ENCODE measurements at places on chromosomes 16 and 17.

DNA sequence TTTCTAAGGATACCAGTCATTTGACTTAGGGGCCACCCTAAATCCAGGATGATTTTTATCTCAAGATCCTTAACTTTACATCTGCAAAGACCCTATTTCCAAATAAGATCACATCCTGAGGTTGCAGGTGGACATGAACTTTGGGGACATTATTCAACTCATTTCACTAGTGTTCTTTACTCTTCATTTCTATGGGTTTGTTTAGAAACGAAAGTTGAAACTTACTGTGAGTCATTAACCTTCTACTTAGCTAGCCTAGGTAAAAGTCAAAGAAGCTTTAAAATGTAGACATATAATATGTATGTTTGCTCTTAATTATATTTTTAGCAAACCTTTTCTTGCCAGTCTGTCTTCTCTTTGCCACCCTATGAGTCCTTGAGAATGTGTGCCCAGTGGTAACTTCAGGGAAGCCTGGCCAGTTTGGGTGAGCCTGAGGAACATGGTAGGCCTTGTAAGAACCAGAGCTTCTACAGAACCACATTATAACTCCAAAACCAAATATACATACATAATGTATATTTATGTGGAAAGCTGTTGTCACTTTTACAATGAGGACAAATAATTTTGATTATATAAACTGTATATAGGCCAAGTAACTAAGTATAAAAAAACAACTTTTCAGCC is 38.4 kb downstream of the BPTF start:
- DNase-seq = no peak

DNA sequence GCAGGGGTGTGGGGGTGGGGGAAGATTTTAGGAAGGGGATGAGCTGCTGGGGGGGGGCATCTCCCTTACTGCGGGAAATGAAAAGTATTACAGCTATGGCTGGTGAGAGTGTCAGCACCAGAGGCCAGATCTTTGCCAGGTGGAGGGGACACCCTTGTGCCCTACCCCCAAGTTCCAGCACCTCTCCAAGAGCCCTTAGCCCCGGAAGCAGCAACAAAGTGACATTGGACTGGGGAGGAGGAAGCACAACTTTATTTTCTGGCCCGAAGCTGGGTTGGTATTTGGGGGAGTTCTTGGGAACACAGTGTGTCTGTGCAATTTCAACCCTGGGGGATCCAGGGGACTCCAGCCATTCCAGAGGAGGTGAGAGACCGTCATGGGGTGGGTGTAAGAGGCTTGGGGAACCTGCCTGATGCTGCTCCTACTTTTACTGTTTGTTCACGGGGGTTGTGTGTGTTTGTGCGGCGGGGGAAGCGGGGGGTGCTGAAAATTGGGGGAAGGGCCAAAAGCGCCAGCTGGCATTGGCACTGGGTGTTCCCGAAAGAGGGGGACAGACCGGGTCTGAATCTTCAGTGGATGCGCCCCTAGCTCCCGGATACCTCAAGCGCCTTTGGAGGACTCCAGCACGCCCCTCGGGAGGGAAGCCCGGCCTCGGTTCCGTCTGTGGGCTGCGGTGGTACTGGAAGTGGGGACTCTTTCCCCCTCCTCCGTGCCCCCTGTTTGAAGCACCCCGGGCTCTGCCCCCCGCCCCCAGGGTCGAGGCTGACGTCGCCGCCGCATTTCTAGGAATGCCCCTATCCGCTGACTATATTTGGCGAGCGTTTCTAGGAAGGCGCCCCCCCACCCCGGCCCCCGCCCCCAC is 230.3 kb downstream of the MRTFB start:
- no peak for DNase-seq

DNA sequence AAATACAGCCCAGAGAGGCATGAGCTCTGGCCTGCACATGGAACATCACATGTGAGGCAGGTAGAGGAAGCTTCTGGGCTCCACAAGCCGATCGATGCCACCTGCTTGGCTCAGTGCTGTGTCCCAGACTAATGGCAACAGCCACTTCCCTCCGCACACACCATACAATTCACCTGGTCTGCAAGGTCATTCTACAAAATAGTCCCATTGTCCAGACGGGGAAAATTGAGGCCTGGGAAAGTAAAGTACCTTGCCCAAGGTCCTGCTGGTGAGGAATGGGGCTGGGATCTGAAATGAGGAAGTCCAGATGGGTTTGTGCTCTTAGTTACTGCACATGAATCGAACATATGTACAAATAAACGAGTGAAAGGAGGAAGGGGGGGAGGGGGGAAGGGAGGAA is 88.0 kb downstream of the LITAF start:
- no peak for DNase-seq

GRCh38 chr17:29561554-29562517 is 5.0 kb downstream of the ABHD15 start:
- no peak for DNase-seq

- DNase-seq = no peak
Observed at GRCh38 chr17:60224064-60224463, 74.3 kb downstream of the CA4 start.

GRCh38 chr17:8986295-8986694 is 20.8 kb upstream of the PIK3R5 start:
- DNase-seq = no peak

GRCh38 chr17:17757956-17758845 is 76.9 kb downstream of the RAI1 start:
- no peak for DNase-seq

- DNase-seq = no peak
Observed at GRCh38 chr16:89052191-89052889, 41.3 kb upstream of the ACSF3 start.

GRCh38 chr16:64406770-64407181 is 715.1 kb downstream of the CDH11 start:
- no peak for DNase-seq

- DNase-seq = no peak
Observed at GRCh38 chr17:50638966-50639713, 4.5 kb downstream of the ABCC3 start.

- no peak for DNase-seq
Observed at GRCh38 chr16:83004868-83005652, 378.3 kb downstream of the CDH13 start.

DNA sequence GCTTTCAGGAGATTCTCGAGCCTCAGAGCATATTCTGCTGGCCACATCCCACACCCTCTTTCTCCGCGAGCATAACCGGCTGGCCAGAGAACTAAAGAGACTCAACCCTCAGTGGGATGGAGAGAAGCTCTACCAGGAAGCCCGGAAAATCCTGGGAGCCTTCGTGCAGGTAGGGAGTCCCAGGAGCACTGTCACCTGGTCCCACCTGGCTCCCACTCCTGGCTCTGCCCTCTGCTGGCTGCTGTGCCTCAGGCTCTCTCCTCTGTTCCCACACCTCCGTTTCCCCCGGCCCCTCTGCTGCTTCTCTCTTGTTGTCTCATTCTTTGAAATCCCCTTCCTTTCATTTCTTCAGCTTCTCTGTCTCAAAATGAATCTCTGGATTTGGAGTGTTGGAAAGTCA is 16.4 kb downstream of the LPO start:
- DNase-seq = no peak

GRCh38 chr17:69733171-69734012 is 318.9 kb downstream of the MAP2K6 start:
- DNase-seq = no peak

GRCh38 chr17:45775148-45775547 is 9.0 kb upstream of the CRHR1 start:
- DNase-seq = no peak

DNA sequence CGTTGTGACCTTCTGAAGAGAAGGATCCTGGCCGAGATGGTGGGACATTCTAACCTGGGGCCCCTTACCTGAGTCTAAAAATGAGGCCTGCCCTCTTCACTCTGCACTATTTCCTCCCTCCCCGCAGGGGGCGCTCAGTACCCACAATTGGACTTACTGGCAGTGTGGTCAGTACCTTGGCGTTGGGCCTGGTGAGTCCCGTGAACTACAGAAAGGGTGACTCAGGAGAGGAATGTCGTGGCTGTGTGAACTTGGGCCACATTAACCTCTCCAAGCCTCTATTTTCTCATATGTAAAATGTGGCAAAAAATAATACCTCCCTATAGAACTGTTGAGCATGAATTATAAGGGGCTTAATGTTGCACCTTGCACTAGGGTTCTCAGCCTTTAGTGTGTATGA is 3.9 kb downstream of the RSAD1 start:
- DNase-seq = peak; percentile 61

- DNase-seq = no peak
Observed at GRCh38 chr16:73204359-73205152, 156.6 kb upstream of the ZFHX3 start.

GRCh38 chr16:58495521-58496331 is 4.2 kb upstream of the NDRG4 start:
- DNase-seq = no peak

DNA sequence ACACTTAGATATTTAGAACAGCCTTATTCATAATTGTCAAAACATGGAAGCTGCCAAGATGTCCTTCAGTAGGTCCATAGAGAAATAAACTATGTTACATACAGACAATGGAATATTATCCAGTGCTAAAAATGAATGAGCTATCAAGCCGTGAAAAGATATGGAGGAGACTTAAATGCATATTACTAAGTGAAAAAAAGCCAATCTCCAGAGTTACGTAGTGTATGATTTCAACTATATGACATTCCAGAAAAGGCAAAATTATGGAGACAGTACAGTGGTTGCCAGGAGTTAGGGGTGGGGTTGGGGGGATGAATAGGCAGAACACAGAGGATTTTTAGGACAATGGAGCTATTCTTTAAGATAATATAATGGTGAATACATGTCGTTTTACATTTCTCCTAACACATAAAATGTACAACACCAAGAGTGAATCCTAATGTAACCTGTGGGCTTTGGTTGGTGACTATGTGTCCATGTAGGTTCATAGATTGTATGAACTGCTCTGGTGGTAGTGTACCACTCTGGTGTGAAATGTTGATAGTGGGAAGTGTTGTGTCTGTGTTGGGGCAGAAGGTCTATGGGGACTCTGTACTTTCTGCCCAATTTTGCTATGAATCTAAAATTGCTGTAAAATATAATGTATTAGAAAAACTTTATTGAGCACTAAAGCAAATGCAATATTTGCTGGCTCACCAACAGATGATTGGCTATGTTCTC is 122.6 kb downstream of the USP22 start:
- no peak for DNase-seq

GRCh38 chr17:68290268-68290954 is 516 bp downstream of the SLC16A6 start:
- DNase-seq = no peak

DNA sequence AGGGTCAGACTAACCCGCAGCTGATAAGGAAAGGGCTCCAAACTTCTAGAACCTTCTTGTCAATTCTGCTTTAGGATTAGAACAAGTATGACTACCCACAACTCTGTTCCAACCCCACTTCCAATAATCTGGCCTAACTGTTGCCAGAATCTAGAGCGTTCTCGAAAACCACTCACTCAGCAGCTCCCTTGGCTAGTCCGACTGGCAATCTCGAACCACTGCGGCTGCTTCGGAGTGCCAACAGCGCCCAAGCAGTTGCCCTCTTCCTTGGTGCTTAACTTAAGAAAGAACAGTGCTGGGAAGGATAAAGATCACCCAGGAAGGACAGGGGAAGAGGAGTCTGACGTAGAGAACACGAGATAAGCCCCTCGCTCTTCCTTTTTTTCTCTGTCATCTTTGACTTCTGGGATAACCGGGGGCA is 818 bp downstream of the DNAJC7 start:
- DNase-seq = no peak

DNA sequence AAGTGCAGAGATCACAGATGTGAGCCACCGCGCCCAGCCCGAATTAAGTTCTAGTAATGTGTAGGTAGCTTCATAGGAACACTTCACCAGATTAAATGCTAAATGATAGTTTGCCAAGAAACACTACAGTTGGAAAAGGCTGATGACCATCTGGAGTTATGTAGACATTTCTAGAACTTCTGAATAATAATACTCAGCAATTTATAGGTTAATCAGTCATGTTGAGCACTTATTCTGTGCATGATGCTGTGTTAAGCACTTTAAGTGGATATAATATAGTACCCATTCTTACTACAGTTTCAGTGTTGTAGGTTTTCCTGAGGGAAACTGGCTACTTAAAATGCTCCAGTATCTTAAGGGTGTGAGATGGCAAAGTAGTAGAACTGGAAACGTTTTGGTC is 45.2 kb downstream of the NUP93 start:
- DNase-seq = no peak

DNA sequence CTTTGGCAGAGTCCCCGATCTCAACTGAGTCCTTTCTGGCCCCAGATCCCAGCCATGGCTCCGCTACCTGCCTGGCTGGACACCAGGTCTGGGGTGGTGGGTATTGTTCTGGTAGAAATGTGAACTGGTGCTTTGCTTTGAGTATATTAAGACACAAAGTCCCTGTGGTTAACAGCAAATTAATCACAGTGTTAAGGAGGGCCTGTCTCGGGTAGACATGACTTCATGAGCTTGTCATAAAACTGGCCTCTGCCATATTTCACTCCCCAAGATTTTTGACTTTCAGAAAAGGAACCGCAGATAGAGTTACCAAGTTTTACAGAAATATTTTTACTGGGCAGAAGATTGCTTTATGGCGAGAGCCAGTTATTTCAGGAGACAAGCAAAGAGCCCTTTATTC is 19.5 kb downstream of the NKD1 start:
- no peak for DNase-seq

DNA sequence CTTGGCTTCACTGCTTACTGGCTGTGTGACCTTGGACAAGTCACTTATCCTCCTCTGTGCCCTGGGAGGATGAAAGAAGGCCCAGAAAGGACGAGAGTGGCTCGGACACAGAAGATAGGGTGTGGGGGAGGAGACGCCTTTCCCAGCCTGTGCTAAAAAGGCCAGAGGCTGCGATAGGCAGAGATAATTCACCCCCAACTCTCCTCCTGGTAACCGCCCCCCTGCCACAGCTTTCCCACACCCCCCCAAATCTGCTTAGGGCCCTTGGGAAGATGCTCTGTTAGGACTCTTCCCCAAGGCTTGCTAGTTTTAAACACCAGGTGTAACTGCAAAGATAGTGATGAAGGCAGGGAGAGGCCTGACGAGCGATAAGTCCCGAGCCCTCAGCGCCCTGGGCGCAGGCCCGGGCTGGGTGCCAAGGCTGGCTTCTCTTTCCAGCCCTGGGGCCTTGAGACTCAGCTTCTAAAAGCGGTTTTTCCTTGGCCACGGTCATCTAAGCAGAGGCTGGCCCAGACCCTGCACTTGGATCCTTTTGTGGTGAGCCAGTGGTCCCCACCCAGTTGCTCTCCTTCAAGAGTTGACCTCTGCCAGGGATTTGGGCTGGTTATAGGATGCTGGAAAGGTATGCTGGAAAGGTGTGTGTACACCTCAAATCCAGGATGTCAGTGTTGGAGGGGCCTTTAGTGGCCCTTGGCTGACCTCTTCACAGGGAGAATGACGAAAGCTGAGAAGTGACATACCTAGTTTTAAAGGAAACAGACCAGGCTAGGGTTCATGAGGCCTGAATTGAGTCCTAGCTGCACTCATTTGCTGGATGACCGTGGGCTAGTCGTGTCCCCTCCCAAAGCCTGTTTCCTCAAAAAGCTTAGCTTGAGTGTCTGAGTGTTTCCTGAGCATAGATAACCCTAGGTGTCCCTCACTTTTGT is 3.4 kb upstream of the PPP1R9B start:
- no peak for DNase-seq

- DNase-seq = no peak
Observed at GRCh38 chr16:70610273-70611223, 35.8 kb upstream of the IL34 start.

Measured in NT2/D1 (cell line).